Stimulated activated CD8-positive, alpha-beta memory T cell treated with anti-CD3 and anti-CD28 coated beads, Interleukin-4, amount 100 ng/mL, for 24 hours (primary cell): ENCODE measurements at places on chromosomes 7 and 10.

- peak; percentile 52 for DNase-seq
Measured at GRCh38 chr10:28668363-28669226, 8.7 kb upstream of the BAMBI start.

- peak; percentile 60 for DNase-seq
Measured at GRCh38 chr10:118850418-118851061, 95.8 kb upstream of the CACUL1 start.

- DNase-seq: peak; percentile 60
Measured at GRCh38 chr10:71748671-71749191, 24.6 kb downstream of the VSIR start.

DNA sequence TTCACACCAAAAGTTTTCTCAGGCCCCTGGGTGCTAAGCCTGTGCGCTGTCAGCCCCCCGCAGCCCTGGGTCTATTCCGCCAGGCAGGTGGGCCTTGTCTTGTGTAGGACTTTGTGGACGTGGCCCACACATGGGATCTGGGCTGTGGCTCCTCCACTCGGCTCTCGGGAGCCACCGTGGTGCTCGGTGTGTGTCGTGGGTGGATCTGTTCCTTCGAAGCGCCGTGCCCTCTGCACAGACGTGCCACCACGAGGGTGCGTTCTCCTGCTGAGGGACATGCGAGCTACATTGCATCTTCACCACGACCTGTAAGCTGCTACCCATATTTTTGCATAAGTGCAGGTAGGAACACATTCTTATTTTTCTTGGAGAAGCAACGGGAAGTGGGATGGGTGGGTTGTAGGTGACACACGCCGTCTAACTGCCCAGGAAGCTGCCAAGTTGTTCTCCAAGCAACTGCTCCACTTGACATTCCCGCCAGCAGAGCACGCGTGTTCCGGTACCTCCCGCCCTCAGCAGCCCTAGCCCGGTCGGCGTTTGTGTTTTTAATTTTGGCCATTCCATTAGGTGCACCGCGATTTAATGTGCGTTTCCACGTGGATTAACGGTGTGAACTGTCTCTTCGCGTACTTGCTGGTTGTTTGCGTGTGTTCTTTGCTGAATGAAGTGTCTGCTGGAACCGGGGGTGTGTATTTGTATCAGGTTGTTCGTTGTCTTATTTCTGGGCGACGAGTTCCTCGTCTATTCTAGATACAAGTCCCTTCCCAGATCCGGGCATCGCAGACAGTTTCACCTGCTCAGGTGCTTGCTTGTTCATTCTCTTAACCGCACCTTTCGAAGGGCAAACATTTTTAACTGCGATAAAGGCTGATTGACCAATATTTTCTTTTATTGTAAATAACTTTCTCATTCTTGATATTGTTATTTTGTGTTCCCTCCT lies 47.4 kb upstream of the CFAP46 start:
- DNase-seq: no peak

- no peak for DNase-seq
Measured at GRCh38 chr10:79345241-79346011, 1.8 kb upstream of the PPIF start.

GRCh38 chr7:74612015-74612829 lies 45.3 kb upstream of the GTF2I start:
- no peak for DNase-seq

- DNase-seq: no peak
Measured at GRCh38 chr7:81715984-81716588, 53.8 kb downstream of the HGF start.

GRCh38 chr10:71516890-71517289 lies 120.2 kb downstream of the CDH23 start:
- no peak for DNase-seq
